ENCODE measurements at places on chromosomes 1 and 21.

DNA sequence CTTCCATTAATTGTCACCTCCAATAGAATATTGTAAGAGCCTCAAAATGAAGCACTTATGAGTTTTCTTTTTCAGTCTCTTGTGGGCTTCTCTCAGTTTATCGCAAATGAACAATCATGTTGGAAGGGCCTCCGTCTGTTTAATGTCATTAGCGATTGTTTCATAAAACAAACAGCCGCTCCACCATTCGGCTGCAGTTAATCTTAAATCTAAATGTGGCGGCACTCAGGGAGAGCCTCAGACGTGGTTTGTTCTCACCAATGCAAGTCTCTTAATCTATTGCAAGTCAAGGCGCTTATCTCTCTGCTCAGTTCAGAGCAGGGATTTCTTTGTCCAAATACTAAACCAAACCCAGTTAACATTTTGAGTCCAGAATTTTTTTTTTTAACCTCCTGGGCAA is 34.9 kb upstream of the ESRRG start:
- H3K27me3 ChIP-seq, result no peaks in the 10 kb centered on the region
- DNase-seq, result peak; percentile 11

DNA sequence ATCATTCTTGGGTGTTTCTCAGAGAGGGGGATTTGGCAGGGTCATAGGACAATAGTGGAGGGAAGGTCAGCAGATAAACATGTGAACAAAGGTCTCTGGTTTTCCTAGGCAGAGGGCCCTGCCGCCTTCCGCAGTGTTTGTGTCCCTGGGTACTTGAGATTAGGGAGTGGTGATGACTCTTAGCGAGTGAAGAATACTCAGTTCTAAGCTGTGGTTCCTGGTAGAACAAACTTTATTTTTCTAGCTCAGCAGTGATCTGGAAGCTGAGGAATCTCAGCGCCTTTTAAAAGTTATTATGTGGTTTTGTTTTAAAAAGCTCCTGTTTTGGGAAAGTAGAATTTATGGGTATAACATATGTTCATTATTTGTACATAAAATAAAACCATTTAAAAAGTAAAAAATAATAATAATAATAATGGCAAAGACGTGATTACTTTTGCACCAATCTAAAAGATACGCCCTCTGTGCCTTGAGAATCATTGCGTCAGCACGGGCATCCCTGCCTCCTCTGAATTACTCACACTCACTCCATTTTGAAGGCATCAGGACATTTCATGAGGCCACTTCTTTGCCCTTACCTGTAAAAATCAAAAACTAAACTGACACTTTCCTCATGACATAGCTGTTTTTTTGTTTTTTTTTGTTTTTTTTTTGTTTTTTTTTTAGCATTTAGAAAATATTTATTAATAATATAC is 29.7 kb upstream of the TNFRSF1B start:
- H3K27ac ChIP-seq, result no peak overlapping the region
- no peak for DNase-seq
- H3K36me3 ChIP-seq, result no peaks in the 10 kb centered on the region
- peaks cover 5% of the 10 kb centered on the region for H3K4me1 ChIP-seq
- H3K4me3 ChIP-seq, result no peak overlapping the region

DNA sequence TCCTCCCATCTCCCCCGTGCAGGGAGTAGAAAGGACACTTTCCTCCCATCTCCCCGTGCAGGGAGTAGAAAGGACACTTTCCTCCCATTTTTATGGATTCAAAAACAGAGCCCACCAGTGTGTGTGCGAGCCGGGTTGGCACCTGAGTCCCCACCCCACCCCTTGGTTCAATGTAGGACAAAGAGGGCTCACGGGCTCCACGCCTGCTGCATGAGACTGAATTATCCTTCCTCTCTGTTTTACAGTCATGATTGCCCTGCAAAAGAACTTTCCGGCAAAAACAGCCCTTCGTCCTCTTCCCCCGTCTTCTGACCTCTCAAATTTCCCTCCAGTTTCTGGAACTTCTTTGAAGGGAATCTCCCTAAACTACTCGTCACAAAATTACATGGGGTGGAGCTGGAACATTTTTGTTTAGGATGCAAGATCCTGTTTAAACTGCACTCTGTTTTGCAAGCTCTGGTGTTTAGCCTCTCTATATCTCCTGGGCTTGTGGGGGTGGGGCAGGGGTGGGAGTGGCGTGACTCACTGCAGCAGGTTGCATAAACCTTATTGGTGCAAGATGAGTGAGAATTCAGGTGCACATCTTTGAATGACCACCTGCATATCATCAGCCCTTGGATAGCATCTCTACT is 99.8 kb downstream of the PSMG1 start:
- H3K4me1 ChIP-seq, result peaks cover 13% of the 10 kb centered on the region
- H3K4me3 ChIP-seq, result no peak overlapping the region
- H3K36me3 ChIP-seq, result no peaks in the 10 kb centered on the region
- no peaks in the 10 kb centered on the region for H3K27me3 ChIP-seq

GRCh38 chr1:71881611-71882010 is 400.7 kb downstream of the NEGR1 start:
- no peaks in the 10 kb centered on the region for H3K27me3 ChIP-seq
- H3K27ac ChIP-seq, result no peak overlapping the region
- H3K4me1 ChIP-seq, result peaks cover 18% of the 10 kb centered on the region
- no peaks in the 10 kb centered on the region for H3K36me3 ChIP-seq
- no peak for DNase-seq

DNA sequence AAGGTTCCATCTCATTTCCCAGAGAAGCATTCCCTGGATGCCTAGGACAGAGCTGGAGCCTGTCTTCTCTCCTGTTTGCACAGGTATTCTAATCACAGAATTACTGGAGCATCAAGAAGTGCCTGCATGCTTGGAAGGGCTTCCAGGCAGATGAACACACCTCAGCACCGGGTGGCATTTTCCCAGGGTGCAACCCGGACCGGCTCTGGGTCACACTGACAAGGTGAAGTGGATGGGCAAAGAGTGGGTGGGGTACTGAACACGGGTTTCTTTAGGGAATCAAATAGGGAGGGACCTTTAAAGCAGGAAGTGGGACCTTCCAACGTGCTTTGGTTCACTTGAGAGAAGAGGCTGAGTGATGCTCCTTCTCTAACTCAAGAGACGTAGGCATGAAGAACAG is 7.1 kb upstream of the PEF1 start:
- H3K4me1 ChIP-seq, result no peaks in the 10 kb centered on the region
- H3K27me3 ChIP-seq, result no peaks in the 10 kb centered on the region
- H3K4me3 ChIP-seq, result no peak overlapping the region
- no peaks in the 10 kb centered on the region for H3K36me3 ChIP-seq
- no peak for DNase-seq
- H3K27ac ChIP-seq, result no peak overlapping the region

GRCh38 chr21:33238146-33238545 is 8.4 kb downstream of the IFNAR2 start:
- DNase-seq, result no peak
- H3K4me3 ChIP-seq, result no peak overlapping the region
- H3K4me1 ChIP-seq, result no peaks in the 10 kb centered on the region
- H3K27ac ChIP-seq, result no peak overlapping the region
- no peaks in the 10 kb centered on the region for H3K36me3 ChIP-seq

- H3K27ac ChIP-seq, result no peak overlapping the region
- H3K4me3 ChIP-seq, result no peak overlapping the region
- DNase-seq, result no peak
- no peaks in the 10 kb centered on the region for H3K4me1 ChIP-seq
- H3K36me3 ChIP-seq, result no peaks in the 10 kb centered on the region
These were observed 10.1 kb upstream of the SAMD11 start for GRCh38 chr1:913491-914130.

DNA sequence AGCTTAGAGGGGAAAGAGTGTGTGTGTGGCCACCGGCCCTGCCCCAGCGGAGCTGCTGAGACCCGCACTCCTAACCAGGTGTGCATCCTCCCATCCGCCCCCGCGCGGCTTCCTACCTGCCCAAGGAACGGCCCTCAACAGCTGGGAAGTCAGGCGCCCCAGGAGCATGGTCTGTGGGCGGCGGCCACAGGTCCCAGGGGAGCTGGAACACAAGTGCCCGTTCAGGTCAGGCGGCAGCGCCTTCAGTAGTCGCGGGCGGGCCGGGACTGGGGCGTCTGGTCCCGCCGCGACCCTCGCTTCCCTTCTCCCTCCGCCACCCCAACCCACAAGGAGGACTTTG is 448 bp downstream of the AURKAIP1 start:
- no peaks in the 10 kb centered on the region for H3K27me3 ChIP-seq
- peak overlapping the region; percentile 5 for H3K27ac ChIP-seq
- H3K4me1 ChIP-seq, result peaks cover 7% of the 10 kb centered on the region
- DNase-seq, result no peak

- H3K27ac ChIP-seq, result no peak overlapping the region
- H3K4me1 ChIP-seq, result peaks cover 14% of the 10 kb centered on the region
- no peak overlapping the region for H3K4me3 ChIP-seq
- no peaks in the 10 kb centered on the region for H3K27me3 ChIP-seq
- no peaks in the 10 kb centered on the region for H3K36me3 ChIP-seq
- DNase-seq, result no peak
These were observed 63.2 kb downstream of the URB2 start for GRCh38 chr1:229689273-229689672.

DNA sequence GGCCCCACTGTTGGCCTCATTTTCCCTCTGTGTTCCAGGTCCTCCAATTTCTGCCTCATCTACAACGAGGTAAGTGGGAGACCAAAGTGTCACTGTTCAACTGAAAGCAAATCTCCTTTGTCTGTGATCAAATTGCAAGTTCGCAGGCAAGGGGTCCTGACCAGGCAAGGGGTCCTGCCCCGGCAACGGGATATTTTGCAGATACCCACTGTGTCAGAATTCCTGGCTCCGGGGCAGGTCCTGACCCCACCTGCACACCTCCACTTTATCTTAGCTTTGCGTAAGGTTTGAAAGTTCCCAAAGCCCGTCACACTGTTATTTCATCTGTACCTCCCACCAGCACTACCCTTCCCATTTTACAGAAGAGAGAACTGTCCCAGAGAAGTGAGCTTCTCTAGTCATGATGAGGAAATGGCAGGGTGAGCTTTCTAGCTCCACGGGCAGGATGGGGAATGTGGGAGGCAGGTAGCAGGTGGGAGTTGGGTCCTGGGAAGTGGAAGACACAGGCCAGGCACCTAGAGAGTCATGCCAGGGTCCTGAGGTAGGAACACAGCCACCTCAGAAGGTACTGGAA is 32.0 kb upstream of the CSF1 start:
- H3K36me3 ChIP-seq, result no peaks in the 10 kb centered on the region
- DNase-seq, result no peak
- H3K4me1 ChIP-seq, result peaks cover 44% of the 10 kb centered on the region
- H3K27me3 ChIP-seq, result no peaks in the 10 kb centered on the region
- no peak overlapping the region for H3K27ac ChIP-seq

DNA sequence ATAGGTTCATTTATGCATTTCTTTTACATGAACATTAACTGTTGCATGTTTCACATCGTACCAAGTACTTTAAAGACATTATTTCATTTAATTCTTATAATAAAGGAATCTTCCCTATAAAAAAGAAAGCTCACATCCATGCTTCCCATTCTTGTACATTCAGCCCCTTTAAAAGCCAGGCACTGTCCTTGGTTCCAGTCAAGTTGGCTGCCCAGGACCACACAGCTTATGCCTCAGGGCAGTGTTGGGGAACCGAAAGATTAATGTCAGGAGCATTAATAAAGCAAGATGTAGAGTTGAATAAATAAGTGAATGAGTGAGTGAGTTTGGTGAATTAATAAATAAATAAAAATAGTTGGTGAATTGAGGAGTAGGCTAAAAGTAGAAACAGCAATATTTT is 409.4 kb upstream of the DAB1 start:
- H3K4me1 ChIP-seq, result peaks cover 7% of the 10 kb centered on the region
- no peaks in the 10 kb centered on the region for H3K36me3 ChIP-seq
- H3K27me3 ChIP-seq, result no peaks in the 10 kb centered on the region
- no peak for DNase-seq

DNA sequence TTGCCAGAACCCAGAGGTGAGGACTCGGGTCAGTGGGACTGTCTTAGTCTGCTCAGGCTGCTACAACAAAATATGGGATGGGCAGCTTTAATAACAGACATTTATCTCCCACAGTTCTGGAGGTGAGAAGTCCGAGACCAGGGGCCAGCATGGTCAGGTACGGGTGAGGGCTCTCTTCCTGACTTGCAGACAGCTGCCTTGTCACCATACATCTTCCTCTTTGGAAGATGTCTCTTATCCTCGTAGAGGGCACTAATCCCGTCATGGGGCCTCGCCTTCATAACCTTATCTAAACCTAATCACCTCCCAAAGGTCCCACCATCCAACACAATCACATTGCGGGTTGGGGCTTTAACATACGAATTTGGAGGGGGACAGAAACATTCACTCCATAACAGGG is 51.9 kb downstream of the GLUL start:
- H3K36me3 ChIP-seq, result no peaks in the 10 kb centered on the region
- peaks cover 10% of the 10 kb centered on the region for H3K4me1 ChIP-seq
- H3K4me3 ChIP-seq, result no peak overlapping the region
- DNase-seq, result no peak
- no peaks in the 10 kb centered on the region for H3K27me3 ChIP-seq

GRCh38 chr1:22410928-22411495 is 40.6 kb upstream of the ZBTB40 start:
- H3K27me3 ChIP-seq, result no peaks in the 10 kb centered on the region
- H3K27ac ChIP-seq, result no peak overlapping the region
- DNase-seq, result no peak
- no peaks in the 10 kb centered on the region for H3K36me3 ChIP-seq
- no peak overlapping the region for H3K4me3 ChIP-seq

GRCh38 chr1:13762642-13763041 is 62.7 kb downstream of the PRDM2 start:
- H3K27me3 ChIP-seq, result no peaks in the 10 kb centered on the region
- peaks cover 46% of the 10 kb centered on the region for H3K4me1 ChIP-seq
- H3K36me3 ChIP-seq, result no peaks in the 10 kb centered on the region
- H3K27ac ChIP-seq, result peak overlapping the region; percentile 15

DNA sequence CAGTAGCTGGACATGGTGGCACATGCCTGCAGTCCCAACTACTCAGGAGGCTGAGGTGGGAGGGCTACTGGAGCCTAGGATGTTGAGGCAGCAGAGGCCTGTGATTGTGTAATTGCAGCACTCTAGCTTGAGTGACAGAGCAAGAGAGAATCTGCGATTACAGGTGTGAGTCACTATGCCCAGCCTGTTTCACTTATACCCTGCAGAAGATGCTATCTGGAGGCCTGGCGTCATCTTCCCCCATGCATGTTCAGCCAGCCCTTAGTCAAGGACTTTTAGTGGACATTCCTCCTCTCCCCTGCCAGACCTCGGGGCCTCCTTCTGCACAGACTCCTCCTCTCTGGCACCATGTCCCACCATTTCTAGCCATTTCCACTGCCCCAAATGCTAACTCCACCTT is 36.3 kb upstream of the RCC2 start:
- no peaks in the 10 kb centered on the region for H3K4me1 ChIP-seq
- H3K4me3 ChIP-seq, result no peak overlapping the region
- no peak for DNase-seq

DNA sequence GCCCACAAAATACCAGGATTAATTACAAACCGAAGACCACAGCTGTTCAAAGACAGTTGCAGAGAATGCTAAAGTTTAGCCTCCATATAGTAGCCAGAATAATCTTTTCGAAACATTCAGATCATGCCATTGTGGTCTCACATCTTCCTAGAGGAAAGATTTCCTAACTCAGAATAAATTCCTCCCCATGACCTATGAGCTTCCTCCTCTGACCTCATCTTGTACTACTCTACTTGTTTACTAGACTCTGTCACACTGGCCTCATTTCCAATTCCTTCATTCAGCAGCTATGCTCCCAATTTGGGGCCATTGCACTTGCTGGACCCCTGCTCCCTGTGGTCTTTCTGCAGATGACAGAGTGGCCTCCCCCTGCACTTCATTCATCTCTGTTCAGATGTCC is 71.8 kb upstream of the LRRC53 start:
- H3K4me1 ChIP-seq, result peaks cover 8% of the 10 kb centered on the region
- H3K4me3 ChIP-seq, result no peak overlapping the region
- no peak overlapping the region for H3K27ac ChIP-seq
- no peak for DNase-seq
- no peaks in the 10 kb centered on the region for H3K36me3 ChIP-seq
- H3K27me3 ChIP-seq, result no peaks in the 10 kb centered on the region
